NCI-H526 treated with DMSO at 0.1 percent for 48 hours (cell line): ENCODE measurements at places on chromosomes 2 and 18.

DNA sequence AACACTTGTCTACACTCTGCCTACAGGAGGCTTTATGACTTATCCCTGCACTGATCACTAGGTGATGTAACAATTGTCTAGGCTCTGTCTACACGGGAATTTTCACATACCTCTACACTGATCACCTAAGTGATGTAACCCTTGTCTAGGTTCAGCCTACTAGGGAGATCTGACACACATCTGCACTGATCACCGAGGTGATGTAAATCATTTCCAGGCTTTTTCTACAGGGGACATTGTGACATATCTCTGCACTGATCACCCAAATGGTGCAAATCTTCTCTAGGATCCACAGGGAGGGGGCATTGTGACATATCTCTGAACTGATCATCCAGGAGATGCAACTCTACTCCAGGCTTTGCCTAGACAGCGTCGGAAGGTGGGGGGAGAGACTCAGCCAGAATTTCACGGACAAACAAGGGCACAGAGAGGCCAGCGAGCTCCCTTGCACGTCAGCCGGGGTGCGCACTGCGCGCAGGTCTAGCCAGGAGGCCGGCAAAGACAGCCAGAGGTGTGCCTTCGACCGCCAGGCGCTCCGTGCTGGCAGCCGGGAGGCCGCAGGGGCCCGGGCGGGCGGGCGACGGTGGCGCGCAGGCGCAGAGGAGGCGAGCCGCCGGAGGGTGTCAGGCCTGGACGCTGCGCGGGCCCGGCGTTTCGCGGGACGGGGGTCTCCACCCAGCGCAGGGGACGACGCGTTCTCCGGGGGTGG, 46.9 kb upstream of the USP14 start:
- no peak for DNase-seq

DNA sequence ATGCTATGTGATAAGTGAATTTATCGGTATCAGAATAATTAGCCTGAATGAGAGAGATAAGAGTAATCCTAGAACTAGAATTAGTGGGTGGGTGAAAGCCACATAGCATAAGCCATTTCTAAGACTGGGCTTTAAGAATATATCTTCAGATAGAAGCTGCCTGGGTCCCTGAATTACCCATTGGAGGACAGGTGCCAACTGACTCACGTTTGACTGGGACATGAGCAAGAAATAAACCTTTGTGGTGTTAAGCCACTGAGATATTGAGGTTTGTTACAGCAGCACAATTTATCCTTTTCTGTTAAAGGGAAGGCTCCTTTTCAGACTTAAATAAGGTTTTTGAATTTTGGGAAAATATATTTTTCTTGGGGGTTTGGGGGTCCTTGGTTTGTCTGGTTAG, 95.9 kb downstream of the POLE4 start:
- DNase-seq = no peak

- no peak for DNase-seq
Measured at GRCh38 chr18:25067275-25068025, 284.5 kb downstream of the ZNF521 start.

GRCh38 chr2:128721096-128721495, 402.4 kb upstream of the HS6ST1 start:
- DNase-seq = no peak

DNA sequence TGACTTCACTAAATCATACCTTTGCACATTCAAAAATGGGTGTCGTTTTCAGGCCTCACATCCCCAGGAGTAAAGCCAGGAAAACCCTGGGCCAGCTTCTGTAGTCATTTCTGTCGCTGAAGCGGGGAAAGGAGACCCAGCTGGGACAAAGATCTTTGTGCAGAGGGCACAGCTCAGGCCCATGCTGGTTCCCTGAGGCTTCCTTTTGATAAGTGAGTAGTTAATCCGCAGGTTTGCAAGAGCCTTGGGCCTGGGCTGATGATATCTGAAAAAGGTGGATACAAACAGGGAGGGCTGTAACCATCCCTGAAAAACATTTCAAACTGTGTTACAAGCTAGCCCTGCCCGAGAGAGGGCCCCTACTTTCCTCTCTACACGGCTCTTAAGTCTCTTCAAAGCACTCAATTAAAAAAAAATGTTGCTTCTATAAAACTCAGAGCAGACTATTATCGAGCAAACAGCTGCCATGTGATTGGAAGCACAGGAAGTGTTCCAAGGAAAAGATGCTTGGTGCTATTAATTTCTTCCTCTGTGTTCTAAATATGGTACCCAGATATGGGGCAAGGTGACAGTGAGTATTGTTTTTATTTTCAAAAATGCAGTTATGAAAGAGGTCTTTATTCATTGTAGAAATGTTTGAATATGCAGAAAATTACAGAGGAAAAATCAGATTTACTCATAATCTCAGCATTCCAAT, 117.2 kb downstream of the LNPK start:
- no peak for DNase-seq
